EL (cell line): ENCODE measurements at places on chromosomes 7 and 10.

DNA sequence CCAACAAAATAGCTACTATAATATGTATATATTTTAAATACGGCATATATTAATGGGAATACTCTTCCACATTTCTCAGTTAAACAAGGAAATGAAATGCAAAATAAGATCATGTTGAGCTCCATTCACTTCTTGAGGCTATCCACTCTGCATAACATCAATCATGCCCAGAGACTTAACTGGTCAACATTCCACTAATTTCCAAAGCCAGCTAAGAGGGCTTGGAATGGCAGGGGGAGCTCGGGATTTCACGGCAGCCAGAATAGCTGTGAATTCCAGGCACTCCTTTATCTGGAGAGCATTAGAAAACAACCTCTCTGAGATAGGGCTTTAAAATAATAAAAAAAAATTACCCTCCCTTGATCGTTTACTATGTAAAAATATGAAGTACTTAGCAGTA is 194.9 kb upstream of the CDCA7L start:
- DNase-seq, result peak; percentile 23

GRCh38 chr10:17029581-17030271 is 99.9 kb downstream of the CUBN start:
- peak; percentile 83 for DNase-seq

DNA sequence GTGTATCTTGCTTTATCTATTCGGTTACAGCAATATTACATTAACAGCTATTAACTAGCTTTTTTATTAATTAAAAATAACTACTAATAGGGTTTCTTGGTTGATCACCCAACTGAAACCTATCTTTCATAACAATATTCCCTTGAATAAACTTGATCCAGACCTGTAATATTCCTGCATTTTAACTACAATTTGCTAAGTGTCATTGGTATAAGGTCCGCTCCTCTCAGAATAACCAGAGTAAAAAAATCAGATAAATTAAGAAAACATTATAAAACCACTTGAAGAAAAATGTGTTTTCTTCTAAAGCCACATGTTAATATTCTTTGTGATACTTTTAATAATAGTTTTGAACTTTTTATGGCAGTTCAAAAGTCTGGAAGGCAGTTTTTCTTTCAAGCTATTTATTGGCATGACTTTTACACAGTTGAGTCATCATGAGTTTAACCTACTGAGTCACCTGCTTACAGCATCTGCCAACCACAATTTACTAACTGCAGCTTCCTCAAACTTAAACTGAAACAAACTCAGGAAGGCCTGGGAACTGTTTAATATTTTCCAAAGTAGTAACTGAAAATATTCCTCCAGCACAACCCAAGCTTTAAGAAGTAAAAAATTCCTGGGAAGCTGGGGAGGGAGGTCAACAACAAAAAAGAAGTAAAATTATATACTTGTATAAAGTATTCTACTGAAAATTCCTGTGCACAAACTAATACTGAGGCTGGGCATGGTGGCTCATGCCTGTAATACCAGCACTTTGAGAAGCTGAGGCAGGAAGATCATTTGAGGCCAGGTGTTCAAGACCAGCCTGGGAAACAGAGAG is 103.2 kb downstream of the NRBF2 start:
- peak; percentile 90 for DNase-seq

DNA sequence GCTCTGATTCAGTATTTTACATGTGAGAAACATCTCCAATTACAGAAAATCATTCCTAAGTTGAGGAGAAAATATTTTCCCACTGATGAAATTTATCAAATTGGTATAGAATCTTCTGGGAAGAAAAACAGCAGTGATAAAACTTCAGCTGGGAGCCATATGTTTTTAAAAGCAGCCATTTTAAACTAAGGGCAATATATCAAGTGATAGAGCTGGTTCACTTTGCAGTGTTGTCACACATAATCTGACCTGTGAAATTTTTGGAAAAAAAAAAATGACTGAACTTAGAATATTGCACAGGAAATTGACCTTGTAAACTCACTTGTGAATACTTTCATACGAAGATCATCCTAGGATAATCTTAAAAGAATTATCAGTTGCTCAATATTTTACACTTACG is 10.5 kb upstream of the EZH2 start:
- peak; percentile 51 for DNase-seq

GRCh38 chr10:86936661-86937501 is 20.5 kb downstream of the MMRN2 start:
- DNase-seq, result peak; percentile 59
